Small intestine (tissue), 16 donors: ENCODE measurements at places on chromosomes 1 and 21.
A peak's percentile ranks its signal among the peaks of the same experiment; 100 is the strongest.

GRCh38 chr1:39177706-39178105 is 26.8 kb upstream of the MACF1 start:
- no peak for DNase-seq

DNA sequence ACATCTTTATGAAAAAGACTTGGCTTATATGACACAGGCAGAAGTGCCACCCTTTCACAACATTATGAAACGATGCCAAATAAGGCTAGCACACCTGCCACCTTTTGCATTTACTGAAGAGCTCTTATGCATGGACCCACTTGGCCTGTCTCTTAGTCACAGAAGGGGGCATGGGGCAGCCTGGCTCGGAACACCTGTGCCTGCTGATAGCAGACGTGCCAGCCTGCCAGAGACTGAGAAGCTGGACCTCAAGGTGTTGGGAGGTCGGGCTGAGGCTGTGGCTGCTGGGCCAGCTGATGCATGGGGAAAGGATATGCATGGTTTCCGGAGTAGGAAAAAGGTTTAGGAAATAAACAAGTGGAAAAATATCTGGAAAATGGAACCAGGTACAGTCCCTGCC is 21.5 kb downstream of the RCAN1 start:
- DNase-seq: no peak

- DNase-seq: no peak
Observed at GRCh38 chr1:232090816-232091215, 464.2 kb downstream of the DISC1 start.

DNA sequence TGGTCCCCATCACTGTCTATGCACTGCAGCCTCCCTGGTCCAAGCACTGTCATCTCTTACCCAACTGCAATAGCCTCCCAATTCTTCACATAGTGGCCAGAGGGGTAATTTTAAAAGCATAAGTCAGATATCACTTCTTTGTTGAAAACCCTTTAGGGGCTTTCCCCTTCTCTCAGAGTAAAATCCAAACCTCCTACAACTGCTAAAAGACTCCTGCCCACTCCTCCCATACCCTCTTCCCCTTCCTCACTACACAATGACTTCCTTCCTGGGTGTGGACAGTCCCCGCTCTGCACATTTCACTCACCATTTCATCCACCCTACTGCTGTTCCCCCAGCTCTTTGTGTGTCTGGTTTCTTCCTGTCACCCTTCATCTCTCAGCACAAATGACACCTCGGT is 8.3 kb downstream of the MCOLN2 start:
- no peak for DNase-seq

GRCh38 chr1:157085421-157085820 is 14.2 kb downstream of the ETV3L start:
- DNase-seq: no peak

DNA sequence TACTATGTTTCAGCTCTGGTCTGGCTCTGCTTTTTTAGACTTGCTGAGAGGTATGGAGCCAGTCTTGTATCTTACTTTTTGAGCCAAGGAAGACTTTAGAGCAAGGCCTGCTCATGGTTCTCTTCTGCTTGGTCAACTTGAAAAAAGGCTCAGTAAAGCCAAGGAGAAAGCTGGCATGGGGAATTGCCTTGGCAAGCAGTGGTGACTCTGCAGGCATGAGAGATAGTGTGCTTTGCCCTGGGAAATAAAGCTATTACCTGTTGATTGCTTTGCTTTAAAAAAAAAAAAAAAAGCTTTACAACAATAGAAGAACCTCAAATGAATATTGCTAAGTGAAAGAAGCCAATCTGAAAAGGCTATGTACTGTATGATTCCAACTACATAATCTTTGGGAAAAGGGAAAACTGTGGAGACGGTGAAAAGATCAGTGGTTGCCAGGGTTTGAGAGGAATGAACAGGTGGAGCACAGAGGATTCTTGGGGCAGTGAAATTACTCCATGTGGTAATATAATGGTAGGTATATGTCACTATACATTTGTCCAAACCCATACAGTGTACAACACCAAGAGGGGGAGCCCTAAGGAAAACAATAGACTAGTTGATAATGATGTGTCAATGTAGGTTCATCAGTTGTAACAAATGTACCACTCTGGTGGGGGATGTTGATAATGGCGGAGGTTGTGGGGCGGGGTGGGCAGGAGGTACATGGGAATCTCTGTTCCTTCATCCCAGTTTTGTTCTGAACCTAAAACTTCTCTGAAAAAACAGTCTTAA is 87.6 kb downstream of the HMCN1 start:
- DNase-seq: no peak

DNA sequence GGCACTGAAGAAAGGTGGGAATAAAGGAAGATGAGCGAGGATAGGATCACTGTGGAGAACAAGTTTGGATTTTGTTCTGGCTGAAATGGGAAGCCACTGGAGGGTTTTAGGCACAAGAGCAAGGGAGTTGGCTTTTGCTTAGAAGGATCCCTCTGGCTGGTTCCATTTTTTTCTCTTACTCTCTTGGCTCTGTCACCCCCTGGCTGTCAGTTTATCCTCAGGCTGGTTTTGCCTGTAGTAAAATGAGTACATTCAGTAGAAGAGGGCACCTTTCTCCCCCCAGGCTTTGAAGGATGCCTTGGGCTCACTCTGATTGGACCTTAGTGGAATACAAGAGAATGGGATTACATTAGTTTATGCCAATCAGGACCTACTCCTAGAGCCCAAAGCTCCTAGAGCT is 17.1 kb downstream of the CACHD1 start:
- DNase-seq: no peak

- no peak for DNase-seq
Observed at GRCh38 chr1:227548119-227548397, 15.3 kb upstream of the ZNF678 start.

GRCh38 chr1:171267391-171267790 is 19.1 kb downstream of the FMO1 start:
- no peak for DNase-seq

- DNase-seq: no peak
Observed at GRCh38 chr1:227902641-227902990, 45.1 kb downstream of the WNT9A start.

GRCh38 chr1:159067699-159068621 is 8.6 kb downstream of the AIM2 start:
- no peak for DNase-seq

DNA sequence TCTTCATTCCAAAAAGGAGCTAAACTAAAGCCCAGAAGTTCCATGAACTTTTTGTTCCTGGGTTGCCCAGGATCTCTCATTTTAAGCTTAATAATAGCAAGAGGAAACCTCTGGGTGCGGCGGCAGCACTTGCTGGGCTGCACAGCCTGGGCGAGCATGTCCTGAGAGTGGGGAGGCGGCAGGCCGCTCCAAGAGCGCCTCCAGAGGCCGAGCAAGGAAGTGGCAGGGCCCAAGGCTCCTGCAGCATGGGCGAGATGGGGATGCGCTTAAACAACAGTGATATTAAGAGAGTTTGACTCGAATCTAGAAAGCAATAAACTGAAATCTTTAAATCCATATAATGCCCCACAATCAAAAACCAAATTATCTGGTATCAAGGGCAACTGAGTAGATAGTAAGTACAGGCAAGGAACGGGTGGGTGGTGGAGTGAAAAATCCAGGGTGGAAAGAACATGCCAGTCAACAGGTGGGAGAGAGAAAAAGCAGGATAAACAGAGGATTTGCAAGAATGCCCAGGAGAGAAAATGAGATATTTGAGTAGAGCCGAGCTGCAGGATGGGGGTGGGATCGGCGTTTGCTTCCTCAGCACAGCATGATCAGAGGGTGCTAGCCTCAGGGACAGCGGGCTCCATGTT is 14.1 kb upstream of the TNR start:
- DNase-seq: peak; percentile 34

- no peak for DNase-seq
Observed at GRCh38 chr1:152741656-152742055, 16.2 kb upstream of the KPRP start.

- no peak for DNase-seq
Observed at GRCh38 chr1:2383576-2383975, 7.8 kb downstream of the MORN1 start.

DNA sequence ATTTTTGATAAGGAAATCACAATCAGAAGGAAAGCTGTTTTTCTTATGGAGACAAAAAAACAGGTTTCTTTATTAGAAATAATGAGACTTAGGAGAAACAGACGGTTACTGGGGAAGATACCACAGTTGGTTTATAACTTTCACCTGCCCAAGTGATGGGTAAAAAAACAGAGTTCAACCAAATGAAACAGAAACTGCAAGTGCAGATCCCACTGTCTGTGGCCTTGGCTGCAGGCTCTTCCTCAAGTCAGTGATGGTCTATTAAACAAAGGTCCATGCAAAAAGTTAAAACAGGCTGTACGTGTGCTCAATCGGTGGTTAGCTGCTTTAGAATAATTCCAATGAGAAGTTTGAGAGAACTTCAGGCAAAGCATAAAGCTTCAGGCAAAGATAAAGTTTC is 112.1 kb upstream of the NEGR1 start:
- no peak for DNase-seq

DNA sequence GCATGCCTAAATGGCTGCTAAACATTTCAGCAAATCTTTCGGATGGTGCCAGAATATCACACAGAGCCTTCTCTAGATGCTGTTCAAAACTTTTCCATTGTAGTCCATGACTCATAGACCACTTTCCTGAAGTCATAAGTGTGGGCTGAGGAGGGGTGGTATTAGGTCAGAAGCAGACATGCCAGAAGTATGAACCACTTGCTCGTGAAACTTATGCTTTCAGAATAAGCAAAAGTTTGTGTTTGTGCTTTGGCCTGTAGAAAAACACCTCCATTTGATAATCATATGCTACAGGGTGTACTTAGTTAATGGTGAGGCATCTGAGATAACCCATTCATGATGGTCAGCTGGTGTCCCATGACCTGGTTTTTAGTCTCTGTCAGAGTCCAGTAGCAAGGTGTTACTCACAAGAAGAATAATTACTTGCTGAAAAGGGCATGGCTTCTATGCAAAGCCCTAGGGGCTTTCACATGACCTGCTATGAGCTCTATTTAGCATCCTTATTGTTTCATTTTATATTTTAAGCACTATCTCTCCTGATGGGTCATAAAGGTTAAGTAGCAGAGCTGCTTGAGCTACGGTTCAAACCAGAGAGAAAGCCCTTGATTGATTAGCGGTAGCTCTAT is 183.1 kb upstream of the IVNS1ABP start:
- no peak for DNase-seq

DNA sequence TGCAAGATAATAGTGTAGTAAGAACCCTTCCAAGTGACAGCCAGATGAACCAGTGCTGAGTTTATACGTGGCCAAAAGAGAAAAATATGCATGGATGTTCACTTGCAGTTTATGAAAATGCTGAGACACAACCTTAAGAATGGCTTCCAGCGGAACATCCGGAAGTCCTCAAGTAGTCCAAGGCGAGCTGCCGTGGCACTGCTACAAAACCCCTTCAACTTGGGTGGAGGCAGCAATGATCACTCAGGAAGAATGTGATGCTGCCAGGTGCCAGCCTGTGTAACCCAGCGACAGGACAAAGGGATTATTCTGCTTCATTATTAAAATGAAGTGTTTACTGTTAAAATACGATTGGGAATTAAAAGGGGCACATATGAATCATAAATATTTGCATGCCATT is 179.6 kb downstream of the RUNX1 start:
- no peak for DNase-seq

GRCh38 chr1:5738911-5739462 is 253.2 kb downstream of the NPHP4 start:
- DNase-seq: no peak

GRCh38 chr1:39656391-39656790 is 15.5 kb downstream of the NT5C1A start:
- DNase-seq: no peak

GRCh38 chr1:24622218-24622617 is 20.9 kb upstream of the SRRM1 start:
- no peak for DNase-seq

DNA sequence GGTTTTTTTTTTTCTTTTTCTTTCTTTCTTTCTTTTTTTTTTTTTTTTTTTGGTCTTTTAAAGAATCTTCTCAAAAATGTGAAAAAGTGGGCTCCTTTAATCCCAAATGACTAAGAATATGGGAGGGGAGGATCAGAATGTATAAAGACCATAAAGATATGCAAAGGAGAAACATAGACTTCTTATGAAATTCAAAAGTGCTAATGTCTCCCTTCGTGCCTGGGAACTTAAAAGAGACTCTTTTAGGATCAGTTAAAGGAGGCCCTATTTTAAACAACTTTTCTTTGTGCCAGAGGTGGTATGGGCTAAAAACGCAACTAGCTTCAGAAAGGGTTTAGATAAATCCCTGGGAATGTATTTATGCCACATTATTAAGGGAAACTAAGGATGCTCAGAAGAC is 54.2 kb upstream of the KAZN start:
- no peak for DNase-seq

DNA sequence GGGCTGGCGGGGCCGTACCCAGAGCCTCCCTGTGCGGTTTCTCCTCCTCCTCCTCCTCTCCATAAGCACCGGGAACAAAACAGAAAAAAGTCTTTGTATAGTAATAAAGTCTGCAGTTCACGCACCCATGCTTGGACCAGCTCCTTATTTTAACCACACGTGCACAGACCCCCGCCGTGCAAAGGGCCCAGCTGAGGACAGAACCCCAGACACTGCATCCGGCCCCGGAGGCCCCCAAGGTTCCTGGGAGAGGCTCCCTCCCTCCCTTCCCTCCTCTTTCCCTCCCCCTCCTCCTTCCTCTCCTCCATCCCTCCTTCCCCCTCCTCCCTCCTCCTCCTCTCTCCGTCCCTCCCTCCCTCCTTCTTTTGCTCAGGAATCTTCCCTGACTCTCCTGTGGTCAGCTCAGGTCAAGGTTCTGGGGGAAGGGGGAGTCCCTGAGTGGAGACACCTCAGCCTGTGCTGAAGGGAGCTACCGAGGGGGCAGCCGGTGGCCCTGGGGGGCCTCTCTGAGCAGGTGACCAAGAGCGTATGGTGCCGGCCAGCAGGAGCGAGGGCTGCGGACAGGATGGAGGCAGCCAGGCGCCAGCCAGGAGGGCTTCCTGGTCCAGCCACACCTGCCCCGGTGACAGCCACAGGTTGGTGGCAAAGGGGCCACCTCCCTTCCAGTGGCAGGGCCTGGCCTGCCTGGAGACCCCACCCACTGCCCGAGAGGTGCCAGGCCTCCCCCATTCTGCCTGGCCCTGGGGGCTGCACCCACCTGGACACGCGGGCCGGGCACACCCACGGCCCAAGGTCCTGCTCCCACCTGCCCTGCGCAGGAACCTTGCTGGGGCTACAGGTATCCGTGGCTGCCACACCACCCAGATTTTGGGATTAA is 3.2 kb upstream of the TTLL10 start:
- DNase-seq: no peak

DNA sequence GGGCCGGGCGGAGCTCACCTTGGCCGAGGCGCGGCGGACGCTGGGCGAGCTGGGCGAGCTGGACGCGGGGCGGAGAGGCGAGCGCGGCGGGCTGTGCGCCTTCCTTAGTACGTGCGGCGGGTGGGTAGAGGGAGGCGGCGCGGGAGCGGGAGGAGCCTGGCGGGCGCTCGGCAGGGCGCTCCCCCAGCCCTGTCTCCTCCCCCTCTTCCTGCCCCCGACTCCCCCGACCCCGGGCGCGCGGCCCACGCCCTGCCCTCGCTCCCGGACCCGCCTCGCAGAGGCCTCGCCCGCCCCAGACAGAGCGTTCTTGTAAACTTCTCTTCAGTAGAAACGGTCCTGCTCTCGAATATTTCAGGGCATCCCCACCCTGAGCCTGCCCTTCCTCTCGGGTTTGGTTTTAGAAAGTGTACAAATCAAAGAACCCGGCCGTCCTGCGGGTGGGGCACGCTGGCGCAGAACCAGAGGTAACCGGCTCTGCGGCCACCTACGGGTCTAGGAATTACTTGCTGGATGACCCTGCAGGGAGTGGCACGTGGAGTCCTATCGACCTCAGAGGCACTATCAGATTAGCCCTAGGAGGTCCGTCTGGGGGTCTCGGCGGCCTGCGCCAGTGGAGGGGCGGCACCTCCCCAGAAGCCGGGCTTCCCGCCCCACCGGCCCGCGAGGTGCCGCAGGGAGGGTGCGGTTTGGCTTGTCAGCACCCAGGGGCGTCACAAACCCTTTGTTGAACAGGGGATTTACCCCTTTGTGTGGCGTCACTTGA is at the start of gene S100A10:
Gene S100A10, minus strand, starts transcription at position 126 of the 763 bp plus-strand sequence. CDS start 7,629 bp downstream, outside the sequence.
- peak; percentile 83 for DNase-seq
